ENCODE measurements at places on chromosomes 6 and 20. TPM values are rescaled to one million over a fixed set of nuclear protein-coding genes. Genes with fewer than 3 reads are reported as not detected.

GRCh38 chr20:63488315-63489251 lies 10.3 kb downstream of the EEF1A2 start:
- peaks cover 46% of the 10 kb centered on the region for H3K27me3 ChIP-seq
- H3K36me3 ChIP-seq = no peaks in the 10 kb centered on the region
- no peak overlapping the region for H3K4me3 ChIP-seq
- H3K27ac ChIP-seq = no peak overlapping the region
- no peak for DNase-seq
- no peaks in the 10 kb centered on the region for H3K4me1 ChIP-seq

DNA sequence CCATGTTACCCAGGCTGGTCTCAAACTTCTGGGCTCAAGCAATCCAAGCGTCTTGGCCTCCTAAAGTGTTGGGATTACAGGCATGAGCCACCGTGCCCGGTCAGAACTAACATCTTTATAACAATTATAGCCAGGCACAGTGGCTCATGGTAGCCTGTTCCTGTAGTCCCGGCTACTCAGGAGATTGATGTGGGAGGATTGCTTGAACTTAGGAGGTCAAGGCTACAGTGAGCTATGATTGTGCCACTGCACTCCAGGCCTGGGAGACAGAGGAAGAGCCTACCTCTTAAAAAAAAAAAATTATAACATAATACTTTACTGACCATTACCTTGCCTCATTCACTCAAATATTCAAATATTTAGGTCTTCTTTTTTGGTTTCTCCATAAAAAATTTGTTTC lies 16.8 kb upstream of the MYMX start:
- peaks cover 3% of the 10 kb centered on the region for H3K27me3 ChIP-seq
- H3K36me3 ChIP-seq = no peaks in the 10 kb centered on the region
- H3K4me3 ChIP-seq = no peak overlapping the region

DNA sequence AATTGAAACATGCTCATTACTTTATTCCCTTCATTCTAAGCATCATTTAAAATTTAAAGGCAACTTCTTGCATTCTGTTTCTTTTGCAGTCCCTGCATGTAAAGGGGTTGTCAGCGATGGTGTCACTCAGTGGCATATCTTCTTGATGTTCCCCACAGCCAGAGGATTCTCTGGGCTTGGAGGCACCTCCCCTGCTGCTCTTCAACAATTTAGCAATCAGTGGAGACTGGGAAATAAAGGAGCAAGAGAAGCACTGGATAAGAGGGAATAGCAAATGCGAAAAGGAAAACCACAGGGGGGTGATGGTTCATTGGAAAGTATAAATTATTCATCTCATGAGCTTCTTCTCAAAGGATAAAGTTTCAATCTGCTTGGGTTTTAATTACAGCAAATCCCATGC lies 30.7 kb upstream of the MC3R start:
- H3K27ac ChIP-seq = no peak overlapping the region
- H3K4me3 ChIP-seq = no peak overlapping the region
- no peaks in the 10 kb centered on the region for H3K27me3 ChIP-seq

DNA sequence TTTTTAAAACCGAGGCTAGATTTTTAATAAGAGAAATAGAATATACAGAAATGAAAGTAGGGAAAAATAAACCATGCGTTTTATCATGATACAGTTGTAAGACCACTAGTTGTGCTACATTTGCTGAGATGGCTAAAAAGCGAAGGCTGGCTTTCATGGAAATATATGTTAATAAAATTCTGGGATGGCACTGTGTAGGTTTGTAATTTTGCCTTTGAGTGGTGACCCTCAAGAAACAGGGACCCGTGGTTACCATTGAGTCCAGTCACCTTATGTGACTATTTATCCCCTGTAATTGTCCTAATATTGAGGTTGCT lies 233.8 kb downstream of the ARHGAP18 start:
- no peak overlapping the region for H3K4me3 ChIP-seq
- H3K27me3 ChIP-seq = no peaks in the 10 kb centered on the region
- no peak overlapping the region for H3K27ac ChIP-seq
- H3K36me3 ChIP-seq = no peaks in the 10 kb centered on the region

PRR18 gene
- total RNA-seq = 0.16 TPM

LST1 gene
- total RNA-seq = not detected

DNA sequence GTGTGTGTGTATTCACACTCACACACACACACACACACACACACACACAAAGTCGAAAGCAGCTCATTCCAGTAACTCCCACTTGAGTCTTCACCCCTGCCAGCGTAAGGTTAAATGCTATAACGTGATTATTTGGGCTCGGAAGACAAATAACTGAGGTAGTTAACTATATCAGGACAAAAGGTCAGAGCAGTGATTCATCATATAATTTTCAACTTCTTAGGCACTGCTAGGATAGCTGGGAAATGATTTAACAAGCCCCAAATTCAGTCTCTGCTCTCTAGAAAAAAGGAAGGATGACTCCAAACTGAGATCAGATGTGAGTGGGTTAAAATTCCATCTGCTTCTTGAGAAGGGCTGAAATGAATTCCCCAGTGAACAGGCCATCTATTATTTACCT lies 30.7 kb downstream of the HDGFL1 start:
- H3K27ac ChIP-seq = no peak overlapping the region
- no peak overlapping the region for H3K4me3 ChIP-seq
- DNase-seq = no peak
- peaks cover 7% of the 10 kb centered on the region for H3K36me3 ChIP-seq

GPLD1 gene
- 4.7 TPM for total RNA-seq

PPP1R3G gene
- total RNA-seq = 0.07 TPM

TPX2 gene
- 210 TPM for total RNA-seq

DNA sequence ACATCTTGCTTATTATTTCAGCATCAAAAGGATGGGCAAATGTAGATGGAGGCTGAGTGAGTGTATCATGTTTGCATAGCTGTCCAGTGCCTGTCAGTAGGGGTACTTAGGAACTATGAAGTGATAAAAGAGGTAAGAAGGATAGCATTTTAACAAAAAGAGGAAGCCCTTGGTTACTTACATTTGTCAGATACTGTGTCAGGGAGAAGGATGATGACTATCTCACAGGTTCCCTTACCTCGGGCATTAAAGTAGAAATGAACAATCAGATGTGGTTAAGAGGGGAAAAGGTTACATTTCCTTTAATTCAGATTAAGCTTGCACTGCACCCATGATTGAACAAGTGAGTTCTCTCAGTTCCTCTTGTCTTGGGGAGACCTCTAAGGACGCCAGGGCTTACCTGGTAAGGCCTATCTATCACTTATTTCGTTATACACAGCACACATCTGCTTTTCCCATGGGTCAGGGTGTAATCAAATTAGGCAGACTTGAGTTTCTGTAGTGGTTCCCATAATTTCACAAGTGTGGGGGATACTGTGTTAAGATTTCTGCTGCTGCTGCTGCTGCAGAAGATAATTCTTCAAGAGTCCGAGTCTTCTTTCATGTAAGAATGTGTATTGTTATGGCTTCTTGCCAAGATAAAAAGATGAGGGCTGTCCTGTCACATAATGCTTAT lies 4.5 kb downstream of the FOXO3 start:
- H3K27ac ChIP-seq = no peak overlapping the region
- no peak for DNase-seq
- peaks cover 55% of the 10 kb centered on the region for H3K4me1 ChIP-seq
- H3K36me3 ChIP-seq = peaks cover 14% of the 10 kb centered on the region
- H3K4me3 ChIP-seq = peak overlapping the region; percentile 70
- H3K27me3 ChIP-seq = peaks cover 35% of the 10 kb centered on the region

GRCh38 chr6:120945905-120946594 lies 388.2 kb downstream of the TBC1D32 start:
- H3K4me1 ChIP-seq = no peaks in the 10 kb centered on the region
- no peaks in the 10 kb centered on the region for H3K36me3 ChIP-seq
- no peaks in the 10 kb centered on the region for H3K27me3 ChIP-seq

GRCh38 chr6:24935366-24936152 lies at the start of gene RIPOR2:
RIPOR2 (minus strand) TSS chr6:24935960; CDS start chr6:24935898, 62 bp downstream.
- peaks cover 4% of the 10 kb centered on the region for H3K27me3 ChIP-seq
- H3K36me3 ChIP-seq = no peaks in the 10 kb centered on the region
- no peak within 1 kb of the TSS for H3K27ac ChIP-seq
- DNase-seq = peak; percentile 12
